ENCODE measurements at places on chromosomes 16 and 17.

GRCh38 chr17:1087381-1088241 is 90.7 kb downstream of the TIMM22 start:
- peak; percentile 83 for DNase-seq

DNA sequence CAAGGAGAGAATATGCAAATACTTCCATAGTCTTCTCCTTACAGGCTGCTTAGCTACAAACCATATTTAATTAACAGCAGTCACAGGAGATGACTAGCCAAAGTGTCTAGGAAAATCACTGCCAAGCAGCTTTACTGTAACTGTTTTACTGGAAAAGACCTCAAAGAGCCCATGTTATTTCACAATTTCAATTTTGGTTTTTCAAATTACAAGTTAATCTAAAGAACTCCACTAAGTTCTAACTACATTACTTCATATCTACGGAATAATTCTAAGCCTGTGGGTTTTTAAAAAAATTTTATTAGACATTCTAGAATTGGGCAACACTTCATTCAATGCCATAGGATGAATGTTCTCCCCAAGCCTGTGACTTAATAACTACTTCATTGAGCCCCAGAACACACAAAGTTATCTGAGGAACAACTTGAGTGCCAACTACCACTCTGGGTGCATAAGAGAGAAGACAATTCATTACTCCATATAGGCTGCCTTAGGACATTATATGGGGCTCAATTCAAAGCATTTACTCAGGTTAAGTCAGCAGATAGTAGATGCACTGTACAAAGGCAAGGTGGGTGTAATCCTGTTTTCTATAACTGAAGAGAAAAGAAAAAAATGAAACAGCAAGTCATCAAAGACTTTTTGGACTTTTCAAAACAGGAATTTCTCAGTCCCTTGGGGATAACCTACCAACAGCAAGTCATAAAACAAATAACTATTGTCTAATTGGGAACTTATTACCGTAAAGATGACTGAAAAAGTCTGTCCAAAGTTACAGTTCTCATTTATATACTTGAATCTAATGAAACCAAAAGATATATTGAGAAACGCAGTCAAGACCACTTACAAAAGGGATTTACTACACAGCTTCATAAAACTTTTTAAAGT is 33.0 kb downstream of the STAT3 start:
- no peak for DNase-seq

DNA sequence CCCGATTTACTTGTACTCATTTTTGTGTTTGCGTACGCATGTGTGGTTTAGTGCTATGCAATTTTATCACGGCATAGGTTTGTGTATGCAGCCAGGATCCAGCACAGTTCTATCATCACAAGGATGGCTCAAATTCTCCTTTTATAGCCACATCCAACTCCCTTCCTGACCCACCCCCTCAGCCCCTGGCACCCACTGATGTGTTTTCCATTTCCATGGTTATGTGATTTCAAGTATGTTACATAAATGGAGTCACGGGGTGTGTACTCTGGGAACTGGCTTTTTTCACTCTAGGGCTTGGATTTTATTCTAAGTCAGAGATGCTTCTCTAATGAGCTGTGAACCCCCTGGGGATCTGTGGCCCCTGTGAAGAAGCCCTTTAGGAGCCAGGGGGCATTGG is 16.8 kb downstream of the IL4R start:
- peak; percentile 85 for DNase-seq

- no peak for DNase-seq
Observed at GRCh38 chr17:63358956-63359355, 87.2 kb downstream of the CYB561 start.

DNA sequence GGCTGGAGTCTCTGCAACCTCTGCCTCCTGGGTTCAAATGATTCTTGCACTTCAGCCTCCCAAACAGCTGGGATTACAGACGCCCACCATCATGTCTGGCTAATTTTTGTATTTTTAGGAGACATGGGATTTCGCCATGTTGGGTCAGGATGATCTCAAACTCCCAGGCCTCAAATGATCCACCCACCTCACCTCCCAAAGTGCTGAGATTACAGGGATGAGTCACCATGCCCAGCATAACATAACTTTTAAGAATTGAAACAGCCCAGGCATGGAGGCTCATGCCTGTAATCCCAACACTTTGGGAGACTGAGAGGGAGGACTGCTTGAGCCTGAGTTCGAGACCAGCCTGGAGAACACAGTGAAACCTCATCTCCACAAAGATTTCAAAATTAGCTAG is 2.5 kb downstream of the RSL1D1 start:
- no peak for DNase-seq

DNA sequence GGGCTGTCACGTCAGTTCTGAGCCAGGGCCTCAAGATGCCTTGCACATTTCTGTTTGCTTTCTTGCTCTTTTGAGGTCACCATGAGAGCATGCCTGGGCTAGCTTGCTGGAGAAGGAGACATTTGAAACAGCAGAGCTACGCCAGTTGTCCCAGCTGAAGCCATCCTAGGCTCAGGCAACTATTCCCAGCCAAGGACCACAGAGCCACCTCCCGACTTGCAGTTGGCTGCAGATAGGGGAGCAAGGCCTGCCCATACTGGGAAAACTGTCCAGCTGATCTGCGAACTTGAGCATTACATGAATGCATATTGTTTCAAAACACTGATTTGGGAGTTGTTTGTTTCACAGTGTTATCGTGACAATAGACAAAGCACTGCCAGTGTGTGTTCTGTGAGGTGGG is 340.8 kb downstream of the XYLT1 start:
- DNase-seq, result no peak

Measured in left cardiac atrium (tissue), 4 donors.